AG04450 (cell line): ENCODE measurements at places on chromosomes 2 and 18. TPM values are rescaled to one million over a fixed set of nuclear protein-coding genes. Genes with fewer than 3 reads are reported as not detected.

Gene UPP2
- polyA plus RNA-seq, result not detected in 2 replicates

Gene IL1B
- 2.3 and 2.4 TPM in 2 replicates for polyA plus RNA-seq

Gene HTR2B
- polyA plus RNA-seq, result 1.2 TPM in 2 replicates

Gene CXCR1
- not detected in 2 replicates for polyA plus RNA-seq

Gene CFAP65
- not detected in 2 replicates for polyA plus RNA-seq

Gene FAM237A
- not detected in 2 replicates for polyA plus RNA-seq

Gene RIT2
- polyA plus RNA-seq, result not detected in 2 replicates

GRCh38 chr2:88451811-88452564 is 505 bp downstream of the FOXI3 start:
- no peak for DNase-seq

GRCh38 chr2:196225213-196225612 is 53.8 kb upstream of the STK17B start:
- DNase-seq, result no peak

GRCh38 chr18:29871246-29871645 is 1171.3 kb downstream of the DSC3 start:
- DNase-seq, result no peak

DNA sequence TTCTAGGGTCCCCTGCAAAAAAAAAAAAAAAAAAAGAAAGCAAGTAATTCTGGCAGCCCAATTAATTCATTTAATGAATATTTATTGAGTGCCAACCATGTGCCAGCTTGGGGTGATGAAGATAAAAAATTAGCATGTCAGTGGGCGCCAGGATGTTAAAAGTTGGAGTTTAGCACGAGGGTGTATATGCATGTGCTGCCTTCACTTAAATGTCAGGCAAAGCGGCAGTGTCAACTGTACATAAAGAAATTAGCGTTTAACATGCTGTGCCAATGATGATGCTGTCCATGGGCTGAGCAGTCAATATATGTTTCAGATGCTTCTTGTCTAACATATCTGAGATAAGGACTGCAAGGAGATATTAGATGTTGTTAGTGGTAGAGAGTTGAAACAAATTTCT is 49.5 kb downstream of the ASAP2 start:
- no peak for DNase-seq
